ENCODE measurements at places on chromosomes 11 and 22. TPM values are rescaled to one million over a fixed set of nuclear protein-coding genes. Genes with fewer than 3 reads are reported as not detected.

MYEOV gene
- polyA plus RNA-seq, result 0.19 TPM

DNA sequence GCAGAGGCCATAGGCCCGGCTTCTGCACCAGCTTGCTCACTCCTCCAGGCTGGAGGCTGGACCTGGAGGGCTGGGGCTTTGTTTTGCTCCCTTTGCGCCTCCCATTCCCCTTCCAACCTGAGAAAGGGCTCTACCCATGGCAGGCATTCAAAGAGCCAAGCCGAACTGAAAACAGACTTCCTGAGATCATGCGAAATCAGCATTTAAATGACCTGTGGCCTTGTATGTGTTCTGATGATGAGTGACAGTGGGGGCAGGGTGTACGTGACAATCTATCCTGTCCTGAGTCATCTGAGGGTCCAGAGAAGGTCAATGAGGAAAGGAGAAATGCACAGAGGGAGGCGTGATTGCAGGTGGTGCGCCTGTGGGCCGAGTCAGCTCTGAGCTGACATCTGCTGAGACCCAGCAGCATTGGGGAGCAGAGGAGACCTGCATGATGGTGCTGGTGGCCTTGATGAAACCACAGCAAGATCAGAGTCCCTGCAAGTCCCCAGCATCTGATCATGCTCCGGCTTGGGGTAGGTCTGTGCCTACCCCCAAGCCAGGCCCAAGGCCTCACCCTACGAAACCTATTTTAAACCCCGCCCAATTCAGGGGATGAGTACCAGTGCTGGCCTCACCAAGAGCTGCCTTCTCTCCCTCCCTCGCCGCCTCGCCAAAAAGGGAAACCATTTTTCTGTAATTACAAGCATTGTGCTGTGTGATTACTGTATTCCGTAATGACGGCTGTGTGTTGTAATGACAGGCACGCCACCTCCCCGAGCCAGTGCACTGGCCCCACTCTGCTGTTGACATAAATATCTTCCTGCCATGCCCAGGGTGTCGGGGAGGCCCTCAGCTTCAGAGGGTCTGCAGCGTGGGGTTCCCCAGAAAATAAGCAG lies 95.2 kb upstream of the ANO1 start:
- DNase-seq, result peak; percentile 13

SLC22A12 gene
- not detected for polyA plus RNA-seq

DNA sequence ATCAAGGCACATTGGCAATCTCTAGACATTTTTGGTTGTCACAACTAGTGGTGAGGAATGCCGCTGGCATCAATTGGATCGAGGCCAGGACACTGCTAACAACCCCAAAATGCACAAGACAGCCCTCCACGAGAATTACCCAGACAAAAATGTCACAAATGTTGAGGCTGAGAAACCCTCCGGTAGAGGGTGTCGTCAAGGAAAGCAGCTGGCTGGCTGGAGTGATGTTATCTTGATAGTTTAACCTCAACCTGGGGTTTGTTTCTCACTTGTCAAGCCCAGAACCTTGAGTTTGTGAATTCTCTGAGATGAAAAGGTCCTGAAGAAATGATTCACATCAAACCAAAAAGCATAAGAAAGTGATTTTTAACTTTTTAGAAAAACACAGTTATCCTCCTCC lies 21.1 kb upstream of the TMPRSS13 start:
- DNase-seq, result no peak

DNA sequence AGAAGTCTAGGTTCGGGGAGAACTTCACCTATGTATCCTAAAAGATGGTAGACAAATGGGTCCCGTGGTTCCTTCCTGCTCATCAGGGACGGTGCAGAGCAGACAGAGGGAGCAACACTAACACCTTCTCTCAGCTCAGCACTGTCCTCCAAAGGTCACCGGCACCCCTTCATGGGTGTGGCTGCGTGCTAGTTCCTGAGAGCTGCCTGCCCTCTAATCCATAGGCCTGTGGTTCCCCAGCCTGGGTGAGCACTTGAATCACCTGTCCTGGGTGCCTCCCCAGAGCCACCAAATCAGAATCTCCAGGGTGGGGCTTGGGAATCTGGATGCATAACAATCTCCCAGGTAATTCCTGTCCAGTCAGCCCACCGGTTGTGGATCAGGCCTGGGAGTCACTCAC lies 113.9 kb upstream of the TMEM45B start:
- no peak for DNase-seq

DNA sequence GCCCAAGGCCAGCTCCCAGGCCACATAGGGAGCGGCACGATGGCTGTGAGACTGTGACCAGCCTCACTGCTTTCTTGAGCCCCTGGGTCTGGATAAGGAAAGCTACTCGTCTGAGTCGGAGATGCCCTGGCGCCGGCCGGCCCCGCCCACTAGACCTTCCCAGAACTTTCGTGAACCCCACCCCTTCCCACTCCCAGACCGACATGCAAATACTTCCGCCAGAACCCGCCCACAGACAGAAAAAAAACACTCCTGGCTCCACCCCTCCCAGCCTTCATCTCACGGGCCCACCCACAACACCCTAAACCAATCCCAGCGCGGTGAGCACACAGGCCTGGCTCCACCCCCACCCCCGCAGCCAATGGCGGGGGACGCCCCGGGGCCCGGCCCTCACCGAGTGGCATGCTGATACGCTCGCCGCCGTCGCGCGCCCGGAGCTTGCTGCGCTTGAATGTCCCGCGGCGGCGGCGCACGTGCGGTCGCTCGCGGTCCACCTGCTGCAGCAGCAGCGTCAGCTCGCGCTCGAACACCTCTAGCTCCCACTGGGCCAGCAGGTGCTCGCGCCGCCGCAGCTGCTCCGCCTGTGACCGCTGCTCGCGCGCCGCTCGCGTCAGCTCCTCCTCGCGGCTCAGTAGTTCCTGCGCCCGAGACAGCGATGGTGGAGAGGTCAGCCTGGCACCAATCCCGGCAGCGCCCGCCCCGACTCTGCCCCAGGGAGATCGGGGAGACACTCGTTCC lies 7.0 kb downstream of the MAP3K11 start:
- peak; percentile 99 for DNase-seq

- DNase-seq, result no peak
These were observed 13.7 kb upstream of the TOP3B start for GRCh38 chr22:21996175-21996720.

LIF gene
- polyA plus RNA-seq, result 1.8 TPM

DNA sequence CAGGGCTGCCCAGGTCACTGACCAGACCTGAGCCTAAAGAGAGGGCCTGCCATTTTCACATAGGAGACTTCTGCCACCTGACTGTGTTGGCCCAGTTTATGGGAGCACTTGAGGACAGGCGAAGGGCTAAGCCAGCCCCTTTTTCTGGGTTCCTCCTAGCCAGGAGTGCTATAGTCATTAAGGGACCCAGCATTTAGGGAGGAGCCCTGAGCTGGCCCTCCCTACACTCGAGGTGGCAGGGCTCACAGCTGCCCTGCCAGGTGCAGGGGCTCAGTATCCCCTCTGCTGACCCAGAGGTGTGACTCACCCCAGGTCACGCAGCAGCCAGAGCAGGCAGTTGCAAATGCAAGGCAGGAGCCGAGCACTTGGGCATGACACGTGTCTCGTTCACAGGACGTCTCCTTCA lies 86.3 kb upstream of the CRYBB3 start:
- DNase-seq, result no peak

NXPE2 gene
- polyA plus RNA-seq, result not detected

DNA sequence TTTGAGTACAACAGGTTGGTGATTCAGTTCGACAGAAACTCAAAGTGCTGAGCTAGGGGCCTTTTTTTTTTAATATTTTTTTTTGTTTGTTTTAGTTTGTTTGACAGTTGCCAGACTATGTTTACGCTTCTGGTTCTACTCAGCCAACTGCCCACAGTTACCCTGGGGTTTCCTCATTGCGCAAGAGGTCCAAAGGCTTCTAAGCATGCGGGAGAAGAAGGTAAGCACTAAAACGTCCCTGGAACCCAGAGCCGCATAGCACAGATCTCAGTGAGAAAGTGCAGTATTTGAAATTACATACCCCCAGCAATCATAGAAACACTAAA lies 649 bp downstream of the PRRG4 start:
- peak; percentile 51 for DNase-seq

DNA sequence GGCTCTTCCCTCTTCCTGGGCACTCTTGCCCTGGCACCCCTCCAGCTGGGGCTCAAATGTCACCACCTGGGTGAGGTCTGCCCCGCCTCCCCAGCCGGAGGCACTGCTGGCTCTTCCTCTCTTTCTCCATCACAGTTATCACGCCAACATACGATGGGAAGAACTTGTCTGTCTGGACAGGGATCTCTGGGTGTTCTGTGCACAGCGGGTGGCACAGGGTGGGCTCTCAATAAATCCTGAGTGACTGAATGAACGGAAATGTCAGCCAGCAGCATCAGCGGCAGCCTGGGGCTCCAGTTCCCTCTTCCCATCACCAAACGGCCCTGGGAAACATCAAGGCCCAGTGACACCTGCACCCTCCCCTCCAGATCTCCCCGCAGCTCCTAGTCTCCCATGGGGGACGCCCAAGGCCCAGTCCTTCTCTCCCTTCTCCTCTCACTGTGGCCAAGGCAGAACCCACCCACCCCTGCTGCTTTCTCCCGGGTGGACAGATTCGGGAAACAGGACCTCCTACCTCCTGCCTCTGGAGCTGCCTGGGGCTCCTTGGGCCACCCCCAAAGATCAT lies 440 bp upstream of the SLC25A45 start:
- DNase-seq, result no peak

NNMT gene
- 0.40 TPM for polyA plus RNA-seq

C11orf97 gene
- not detected for polyA plus RNA-seq

- DNase-seq, result no peak
These were observed 580.6 kb upstream of the ANO5 start for GRCh38 chr11:21612326-21612725.

FDXACB1 gene
- 1.6 TPM for polyA plus RNA-seq

GDPD4 gene
- not detected for polyA plus RNA-seq

C11orf91 gene
- polyA plus RNA-seq, result not detected

- no peak for DNase-seq
These were observed 142.4 kb downstream of the CRYBB2 start for GRCh38 chr22:25361899-25362214.

GRCh38 chr22:44627521-44628139 lies 74.4 kb upstream of the PRR5 start:
- DNase-seq, result no peak

GRCh38 chr11:5242208-5242607 lies 7.4 kb downstream of the HBG1 start:
- no peak for DNase-seq
